ENCODE measurements at places on chromosomes 7 and 10. TPM values are rescaled to one million over a fixed set of nuclear protein-coding genes. Genes with fewer than 3 reads are reported as not detected.

GFRA1 gene
- 6.3 TPM for total RNA-seq

CRYGN gene
- 0.50 TPM for total RNA-seq

MRLN gene
- total RNA-seq, result not detected

DNAH11 gene
- 0.33 TPM for total RNA-seq

RGR gene
- total RNA-seq, result not detected

SFTPA1 gene
- total RNA-seq, result not detected

GBX1 gene
- total RNA-seq, result not detected

SPDYE9 gene
- total RNA-seq, result not detected

SRGN gene
- 363 TPM for total RNA-seq

PTPN20 gene
- 0.33 TPM for total RNA-seq

EPDR1 gene
- 43.4 TPM for total RNA-seq

TRPV5 gene
- total RNA-seq, result not detected

TMEM229A gene
- total RNA-seq, result not detected

MBL2 gene
- total RNA-seq, result not detected

PDK4 gene
- total RNA-seq, result 3.1 TPM

LRIT1 gene
- not detected for total RNA-seq

HERC4 gene
- total RNA-seq, result 77.0 TPM

PALD1 gene
- 0.33 TPM for total RNA-seq

CCL24 gene
- total RNA-seq, result not detected

PDIA4 gene
- 266 TPM for total RNA-seq

YKT6 gene
- total RNA-seq, result 90.0 TPM

CALML3 gene
- not detected for total RNA-seq

OIT3 gene
- under 0.01 TPM for total RNA-seq

CNTNAP2 gene
- not detected for total RNA-seq

CACNA2D1 gene
- total RNA-seq, result 64.4 TPM

CYP26C1 gene
- total RNA-seq, result under 0.01 TPM

MEOX2 gene
- total RNA-seq, result 0.50 TPM

STN1 gene
- 27.0 TPM for total RNA-seq

SPDYE6 gene
- total RNA-seq, result not detected

DOCK4 gene
- total RNA-seq, result 30.3 TPM

RNF148 gene
- total RNA-seq, result 0.83 TPM

OGDHL gene
- under 0.01 TPM for total RNA-seq

CCDC172 gene
- total RNA-seq, result not detected

NRCAM gene
- 2.1 TPM for total RNA-seq

ATG9B gene
- under 0.01 TPM for total RNA-seq

FAM25C gene
- total RNA-seq, result not detected

OTUD1 gene
- total RNA-seq, result 6.8 TPM

AKR1C8 gene
- total RNA-seq, result not detected

FRMPD2 gene
- total RNA-seq, result not detected

CFTR gene
- total RNA-seq, result under 0.01 TPM

HABP2 gene
- total RNA-seq, result not detected

CFAP46 gene
- 0.66 TPM for total RNA-seq

NUB1 gene
- total RNA-seq, result 42.9 TPM
